ENCODE measurements at places on chromosomes 6 and 20.

DNA sequence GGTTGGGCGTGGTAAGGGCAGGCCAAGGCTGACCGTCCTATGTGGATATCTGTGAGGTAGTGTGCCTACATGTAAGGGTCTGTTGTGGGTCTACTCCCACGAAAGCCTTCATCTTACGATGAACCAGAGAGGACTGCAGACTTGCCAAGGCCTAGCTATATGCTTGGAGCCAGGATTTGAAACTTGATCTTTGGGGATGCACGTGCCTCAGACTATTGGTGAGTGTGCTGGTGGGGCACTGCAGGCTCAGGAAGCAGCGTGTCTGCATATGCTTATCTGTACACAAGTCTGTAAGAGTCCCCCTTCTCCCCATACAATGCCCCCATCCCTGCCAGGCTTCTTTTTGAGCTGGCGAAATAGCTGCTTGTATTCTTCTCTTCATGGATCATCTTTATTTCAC lies 17.9 kb downstream of the PLCG1 start:
- no peak for DNase-seq

DNA sequence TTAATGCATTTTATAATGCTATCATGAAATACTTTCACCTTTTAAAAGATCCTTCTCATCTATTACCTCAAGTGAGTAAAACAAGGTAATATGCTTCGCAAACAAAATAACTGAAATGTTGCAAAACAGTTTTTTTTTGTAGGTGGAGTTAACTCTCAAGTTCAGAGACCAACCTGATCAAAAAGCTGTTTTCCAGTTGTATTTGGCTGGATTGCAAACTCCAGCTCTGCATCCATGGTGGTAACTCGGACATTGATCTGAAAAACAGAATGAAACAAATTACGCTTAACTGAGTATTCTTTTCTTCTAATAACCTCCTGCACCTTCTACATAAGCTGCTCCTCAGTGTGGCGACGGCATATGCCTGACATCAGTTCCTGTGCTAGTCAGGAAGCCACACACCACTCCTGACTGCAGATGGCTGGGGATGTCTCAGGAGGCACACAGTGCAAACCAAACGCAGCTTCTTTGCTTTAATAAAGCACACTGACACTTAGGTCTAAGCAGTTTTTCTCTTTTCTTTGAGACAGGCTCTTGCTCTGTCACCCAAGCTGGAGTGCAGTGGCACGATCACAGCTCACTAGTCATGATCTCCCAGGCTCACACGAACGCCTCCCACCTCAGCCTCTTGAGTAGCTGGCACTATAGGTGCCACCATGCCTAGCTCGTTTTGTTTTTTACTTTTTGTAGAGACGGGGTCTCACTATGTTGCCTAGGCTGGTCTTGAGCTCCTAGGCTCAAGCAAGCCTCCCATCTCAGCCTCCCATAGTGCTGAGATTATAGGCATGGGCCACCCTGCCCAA lies 29.9 kb downstream of the EZR start:
- no peak for DNase-seq

DNA sequence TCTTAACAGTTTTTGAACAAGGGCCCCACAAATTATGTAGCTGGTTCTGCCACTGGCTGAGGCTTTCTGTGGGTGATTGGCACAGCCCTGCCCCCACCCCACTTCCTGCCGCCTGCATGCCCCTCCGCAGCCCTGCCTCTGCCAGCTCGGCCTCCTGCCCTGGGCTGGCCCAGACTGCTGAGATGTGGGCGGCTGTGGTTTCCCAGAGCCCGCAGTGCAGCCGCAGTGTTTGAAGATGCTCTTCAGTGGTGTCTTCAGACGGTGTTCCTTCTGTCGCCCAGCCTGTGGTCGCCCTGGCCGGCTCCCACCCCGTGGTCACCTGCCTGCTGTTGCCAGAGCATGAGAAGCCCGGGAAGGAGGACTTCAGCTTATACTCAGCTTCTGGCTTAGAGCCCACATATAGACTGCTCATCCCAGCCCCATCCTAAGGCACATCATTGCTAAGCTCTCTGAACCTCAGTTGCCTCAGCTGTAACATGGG lies 154.3 kb downstream of the VEGFA start:
- DNase-seq: no peak

DNA sequence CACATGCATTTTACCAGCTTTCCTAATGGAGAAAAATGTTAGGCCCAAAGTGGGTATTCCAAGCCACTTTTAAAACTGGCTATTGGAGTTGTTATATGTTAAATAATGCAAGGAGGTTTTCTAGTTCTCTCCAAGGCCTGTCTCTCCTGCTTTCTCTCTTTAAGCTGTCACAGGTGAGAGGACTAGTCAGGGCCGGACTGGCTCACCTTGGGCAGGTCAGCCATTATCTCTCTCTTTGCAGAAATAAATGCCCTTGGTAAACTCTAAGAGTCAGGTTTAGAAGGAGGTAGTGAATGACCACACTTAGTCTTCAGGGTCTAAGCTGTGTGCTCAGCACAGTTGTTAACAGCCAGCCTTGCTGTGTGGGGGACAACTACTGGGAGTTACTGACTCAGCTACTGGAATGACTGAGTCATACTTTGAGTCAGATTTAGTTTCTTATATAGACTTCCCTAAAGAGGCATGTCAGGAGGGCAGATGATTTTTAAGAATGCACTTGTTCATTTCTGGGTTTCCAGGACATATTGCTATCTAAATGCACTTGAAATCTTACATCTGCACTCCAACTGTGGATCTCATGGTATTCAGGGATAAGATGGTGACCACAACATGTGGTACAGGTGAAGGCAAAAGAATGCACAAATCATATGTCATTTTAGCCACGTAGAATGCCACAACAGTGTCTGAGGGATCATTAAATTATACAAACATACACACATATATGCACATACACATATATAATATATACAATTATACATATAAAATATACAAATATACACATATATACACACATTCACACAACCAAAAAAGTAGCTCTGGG lies 719.4 kb downstream of the EPM2A start:
- no peak for DNase-seq

DNA sequence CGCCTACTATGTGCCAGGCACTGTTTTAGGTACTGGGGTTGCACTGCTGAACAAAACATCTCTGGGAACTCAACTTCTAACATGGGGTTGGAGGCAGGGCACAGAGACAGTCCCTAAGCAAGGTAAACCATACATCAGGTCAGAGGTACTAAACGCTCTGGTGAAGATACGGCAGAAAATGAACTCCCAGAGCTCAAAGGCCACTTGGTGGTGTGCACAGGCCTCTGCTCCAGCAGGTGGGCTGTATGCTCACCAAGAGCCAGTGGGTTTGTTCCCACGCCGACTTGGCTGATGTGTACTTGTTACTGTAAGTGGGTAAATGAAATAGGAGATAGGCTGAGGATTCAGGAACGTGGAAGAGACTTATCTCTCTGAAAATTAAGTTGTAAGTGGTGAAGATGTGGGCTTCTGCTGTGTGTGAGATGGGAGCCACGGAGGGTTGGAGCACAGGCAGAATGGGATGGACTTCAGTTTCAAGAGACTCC lies 133.4 kb downstream of the PREX1 start:
- no peak for DNase-seq

DNA sequence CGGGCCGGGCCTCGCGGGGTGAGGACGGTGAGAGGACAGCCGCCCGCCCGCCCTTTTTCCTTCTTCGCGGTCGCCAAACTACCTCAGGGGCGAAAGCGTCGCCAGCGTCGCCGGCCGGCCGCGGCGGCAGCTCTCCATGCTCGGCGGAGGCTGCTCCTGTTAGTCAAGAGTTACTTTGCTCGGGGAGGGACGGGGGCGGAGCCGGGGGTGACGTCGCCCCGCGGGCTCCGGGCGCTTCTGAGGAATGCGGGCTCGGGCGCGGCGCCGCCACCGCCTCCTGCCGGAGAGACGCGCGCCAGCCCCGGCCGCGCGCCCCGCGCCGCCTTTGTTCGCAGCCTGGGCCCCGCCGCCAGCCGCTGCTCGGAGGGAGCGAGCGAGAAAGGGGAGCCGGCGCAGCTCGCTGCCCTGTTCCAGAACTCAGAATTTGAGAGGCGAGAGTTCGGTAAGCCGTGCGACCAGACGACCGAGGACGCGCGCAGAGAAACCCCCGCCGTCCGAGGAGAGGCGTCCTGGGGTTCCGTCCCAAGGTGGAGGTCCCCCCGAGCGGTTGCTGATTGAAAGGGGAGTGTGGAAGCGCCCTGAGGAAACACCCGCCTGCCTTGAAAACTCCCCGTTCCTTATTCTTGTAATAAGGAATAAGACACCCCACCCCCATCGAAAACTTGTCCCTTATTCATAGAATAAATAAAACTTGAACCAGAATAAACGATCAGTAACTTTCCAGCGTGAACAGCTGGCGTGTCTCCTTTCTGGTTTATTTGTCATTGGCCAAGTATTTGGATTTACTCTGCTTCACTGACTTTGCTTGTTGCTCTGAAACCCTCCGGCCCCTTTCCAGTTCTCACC lies at the start of gene PTPRK:
Gene PTPRK, minus strand, starts transcription at position 164 of the 846 bp plus-strand sequence. CDS start 241 bp downstream, outside the sequence.
- peak; percentile 93 for DNase-seq

DNA sequence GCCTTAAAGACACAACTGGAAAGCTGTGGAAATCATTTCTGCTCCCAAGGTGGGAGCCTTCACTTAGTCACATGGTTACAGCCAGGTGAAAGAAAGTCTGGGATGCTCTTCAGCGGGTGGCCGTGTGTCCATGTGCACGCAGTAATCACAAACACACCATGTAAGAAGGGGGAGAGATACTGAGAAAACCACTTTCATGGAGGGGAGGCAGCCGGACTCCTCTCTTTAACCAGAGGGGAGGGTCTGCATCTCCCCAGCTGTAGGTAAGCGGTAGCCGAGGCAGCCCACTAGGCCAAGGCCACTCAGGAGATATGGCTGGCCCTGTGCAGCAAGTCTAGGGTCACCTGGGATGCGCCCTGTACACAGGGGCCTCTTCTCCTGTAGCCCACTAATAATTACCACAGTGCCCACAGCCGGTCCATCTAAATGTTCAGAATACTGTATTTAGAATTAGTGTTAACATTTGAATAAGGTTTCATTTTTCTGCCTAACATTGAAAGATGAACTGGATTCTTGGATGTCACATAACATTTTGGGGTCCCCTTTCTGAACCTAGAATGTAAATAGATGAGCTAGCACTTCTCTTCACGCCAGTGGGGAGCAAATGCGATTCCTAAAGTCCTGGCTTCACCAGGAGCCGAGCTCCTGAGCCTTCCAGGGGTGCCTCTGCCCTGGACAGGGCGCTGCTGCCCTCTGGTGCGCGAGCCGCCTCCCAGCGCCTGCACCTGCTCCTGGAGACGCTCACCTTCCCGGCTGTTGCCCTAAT lies 15.9 kb downstream of the GPR31 start:
- peak; percentile 8 for DNase-seq

- DNase-seq: no peak
Measured at GRCh38 chr6:75114806-75115205, 91.0 kb downstream of the COL12A1 start.

DNA sequence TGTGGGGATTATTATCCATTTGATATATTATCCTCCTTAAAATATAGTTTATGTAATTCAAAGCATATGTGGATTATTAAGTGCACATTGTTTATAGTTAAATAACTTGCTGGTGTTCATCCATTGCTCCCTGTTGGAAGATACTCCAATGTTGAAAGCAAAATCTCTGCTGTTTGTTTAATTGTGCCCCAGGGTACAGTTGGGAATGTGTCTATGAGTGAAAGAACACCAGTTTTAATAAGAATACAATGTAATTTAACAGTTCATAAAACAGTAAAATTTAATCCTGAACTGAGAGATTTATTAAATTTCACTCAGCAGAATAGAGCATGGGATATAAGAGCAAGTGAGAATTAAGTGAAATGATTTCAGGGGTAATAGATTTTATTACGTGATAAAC lies 364.9 kb downstream of the GRIK2 start:
- DNase-seq: no peak

GRCh38 chr6:148888856-148889255 lies 142.0 kb downstream of the UST start:
- peak; percentile 32 for DNase-seq

- no peak for DNase-seq
Measured at GRCh38 chr6:17565399-17565798, 34.7 kb upstream of the FAM8A1 start.

DNA sequence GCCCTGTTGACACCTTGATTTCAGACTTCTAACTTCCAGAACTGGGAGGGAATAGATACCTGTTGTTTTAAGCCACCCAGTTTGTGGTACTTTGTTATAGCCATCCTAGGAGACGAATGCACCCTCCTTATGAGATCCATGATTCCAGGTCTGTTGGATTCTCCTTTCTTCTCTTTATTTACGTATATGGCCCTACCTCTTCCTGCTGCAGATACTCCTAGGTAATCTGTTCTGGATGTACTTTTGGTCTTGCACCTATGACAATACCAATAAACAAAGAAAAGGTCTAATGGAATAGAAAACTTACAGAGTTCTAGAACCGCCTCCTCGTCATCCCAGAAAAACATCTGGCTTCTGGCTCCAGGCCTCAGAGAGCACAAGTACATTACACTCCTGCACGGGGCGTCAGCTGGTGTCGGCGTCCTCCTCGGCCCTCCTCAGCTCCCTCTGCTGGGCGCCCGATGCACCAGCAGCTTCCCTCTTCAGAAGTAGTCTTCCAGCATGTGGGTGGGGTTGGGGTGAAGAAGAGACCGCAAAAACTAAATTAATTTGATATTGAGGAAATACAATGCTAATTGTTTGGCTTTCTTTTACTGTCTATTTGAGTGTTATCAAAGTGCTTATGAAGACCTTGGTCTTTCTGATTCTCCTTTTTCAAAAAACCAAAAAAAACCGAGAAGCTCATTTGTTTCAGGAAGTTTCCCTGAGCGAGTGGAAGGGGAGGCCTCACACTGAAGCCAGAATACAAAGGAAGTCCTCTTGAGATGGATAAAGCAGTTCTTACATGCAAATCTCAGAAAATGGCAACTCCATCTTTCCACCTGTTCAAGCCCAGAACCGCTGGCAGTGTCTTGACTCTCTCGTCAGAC lies 9.7 kb upstream of the ATXN1 start:
- peak; percentile 65 for DNase-seq

GRCh38 chr6:37259191-37259590 lies 1.2 kb upstream of the TMEM217 start:
- no peak for DNase-seq

DNA sequence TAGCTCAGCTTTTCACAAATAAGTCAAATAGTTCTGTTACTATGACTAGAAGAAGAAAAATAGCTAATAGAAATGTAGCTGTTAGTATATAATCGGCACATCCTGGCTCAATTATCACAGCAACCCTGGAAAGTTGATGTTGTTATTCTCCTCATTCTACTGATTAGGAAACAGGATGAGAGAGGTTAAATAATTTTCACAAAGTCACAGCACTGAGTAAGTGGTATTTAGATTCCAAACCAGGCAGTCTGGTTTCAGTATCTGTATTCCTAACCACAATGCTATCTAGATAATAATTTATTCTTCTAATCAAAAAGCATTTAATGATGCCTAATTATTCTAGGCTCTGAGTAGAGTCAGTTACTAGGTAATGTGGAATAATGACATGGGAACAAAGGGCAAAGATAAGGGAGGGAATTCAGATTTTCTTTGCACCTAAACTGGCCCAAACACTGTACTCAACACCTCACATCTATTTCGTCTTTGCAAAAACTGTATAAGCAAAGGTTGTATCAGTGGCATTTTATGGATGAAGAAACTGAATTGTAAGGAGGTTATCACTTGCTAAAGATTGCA lies 51.3 kb downstream of the PDE7B start:
- DNase-seq: no peak
